ENCODE measurements at places on chromosomes 2 and 18.

GRCh38 chr2:22290302-22290701 is 1094.7 kb upstream of the KLHL29 start:
- no peak for DNase-seq

DNA sequence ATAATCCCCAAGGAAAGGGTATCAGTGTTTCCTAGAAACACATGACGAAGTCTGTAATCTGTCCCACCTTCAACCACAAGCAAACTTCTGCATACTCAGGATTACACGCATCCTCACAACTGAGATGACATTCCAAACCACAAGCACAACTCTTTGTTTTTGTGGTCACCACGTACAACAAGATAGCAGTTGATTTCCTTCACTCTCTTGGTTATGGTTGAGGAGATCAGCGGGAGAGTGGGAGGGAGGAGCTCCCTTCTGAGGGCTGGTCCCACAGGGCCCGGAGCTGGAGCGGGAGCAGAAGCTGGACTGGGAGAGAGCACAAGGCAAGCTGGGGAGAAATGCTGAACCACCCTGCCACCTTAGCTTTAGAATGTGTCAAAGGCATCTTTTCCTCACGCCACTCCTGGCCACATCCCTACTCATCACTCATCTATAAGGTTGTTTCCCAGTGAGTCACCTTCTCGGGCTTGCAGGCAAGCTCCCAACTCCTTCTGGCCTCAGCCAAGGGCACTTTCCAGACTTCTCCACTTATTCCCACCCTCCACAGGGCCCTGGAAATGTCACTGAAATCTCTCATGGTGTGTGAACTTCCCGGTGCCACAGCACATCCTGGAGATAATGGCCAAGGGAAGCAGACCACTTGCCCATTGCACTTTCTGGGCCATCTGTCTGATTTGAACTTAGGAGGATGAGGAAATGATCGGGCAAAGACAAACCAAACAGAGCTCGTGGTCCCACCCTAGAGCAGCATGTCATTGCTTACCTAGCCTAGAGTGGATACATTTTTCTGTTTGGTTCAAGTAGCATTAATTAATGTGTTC is 98.9 kb upstream of the LGALSL start:
- DNase-seq, result no peak

- DNase-seq, result no peak
Measured at GRCh38 chr2:190477661-190478454, 56.7 kb downstream of the NEMP2 start.

DNA sequence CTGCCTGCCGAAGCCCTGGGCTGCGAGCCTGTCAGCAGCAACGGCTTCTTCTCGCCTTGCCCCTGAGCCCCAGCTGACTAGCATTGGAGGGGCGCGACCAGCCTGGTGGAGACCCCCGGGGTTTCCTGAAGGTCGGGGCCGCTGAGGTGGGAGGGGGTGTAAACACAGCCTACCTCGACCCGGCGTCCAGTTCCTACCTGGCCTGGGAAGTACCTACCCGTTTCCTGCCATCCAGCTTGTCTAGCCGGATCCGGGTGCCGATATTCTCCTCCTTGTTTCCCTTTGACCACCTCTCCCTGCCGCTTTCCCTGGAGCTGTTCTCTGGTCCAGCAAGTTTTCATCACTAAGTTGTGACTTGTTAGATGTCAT is 511 bp downstream of the MOB4 start:
- DNase-seq, result no peak

GRCh38 chr2:222673883-222674282 is 2.4 kb downstream of the MOGAT1 start:
- no peak for DNase-seq

DNA sequence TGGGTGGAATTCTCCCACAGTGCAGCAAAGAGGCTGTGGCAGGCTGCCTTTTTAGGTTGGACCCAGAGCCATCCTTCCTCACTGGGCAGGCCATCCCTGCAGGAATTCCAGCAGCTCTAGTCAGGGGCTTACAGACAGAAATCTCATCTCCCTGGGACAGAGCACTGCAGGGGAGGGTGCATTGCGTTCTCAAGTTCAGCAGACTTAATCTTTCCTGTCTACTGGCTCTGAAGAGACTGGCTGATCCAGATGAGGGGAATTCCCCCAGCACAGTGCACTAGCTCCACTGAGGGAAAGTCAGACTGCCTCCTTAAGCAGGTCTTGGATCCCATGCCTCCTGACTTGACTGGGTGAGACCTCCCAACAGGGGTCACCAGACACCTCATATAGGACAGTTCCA is 899.7 kb upstream of the VRK2 start:
- no peak for DNase-seq

- no peak for DNase-seq
Measured at GRCh38 chr18:26506012-26506411, 42.3 kb downstream of the KCTD1 start.
